GM12864 (cell line): ENCODE measurements at places on chromosomes 2 and 18.

DNA sequence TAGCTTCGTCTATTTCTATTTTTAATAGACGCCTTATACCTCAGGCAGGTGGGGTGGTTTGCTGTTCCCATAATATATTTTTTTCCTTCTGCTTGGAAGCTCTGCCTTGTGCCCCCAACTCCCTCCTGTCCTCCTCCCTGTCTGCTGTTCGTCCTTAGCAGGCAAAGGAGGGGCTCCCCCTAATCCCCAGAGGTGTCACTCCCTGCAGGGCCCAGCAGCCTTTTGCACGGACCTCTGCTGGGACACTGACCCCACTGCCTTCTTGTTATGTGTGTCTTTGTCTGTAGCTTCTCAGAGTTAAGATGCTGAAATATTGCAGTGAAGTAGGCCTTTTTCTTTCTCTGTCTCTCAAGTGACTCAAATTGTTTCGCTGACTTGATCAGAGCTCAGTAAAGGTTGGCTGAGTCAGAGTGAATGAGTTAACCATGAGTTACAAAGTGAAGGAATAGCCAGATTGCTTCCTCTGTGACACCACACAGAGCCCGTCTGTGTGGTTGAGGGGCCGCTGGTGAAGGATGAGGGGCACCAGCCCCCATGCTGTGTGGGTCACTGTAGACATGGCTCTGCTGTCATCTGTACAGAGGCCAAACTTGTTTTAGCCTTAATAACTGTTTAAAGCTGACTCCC is 47.7 kb downstream of the PRKCE start:
- DNase-seq: no peak

- DNase-seq: no peak
Observed at GRCh38 chr2:106577255-106577651, 90.1 kb downstream of the CD8B2 start.

DNA sequence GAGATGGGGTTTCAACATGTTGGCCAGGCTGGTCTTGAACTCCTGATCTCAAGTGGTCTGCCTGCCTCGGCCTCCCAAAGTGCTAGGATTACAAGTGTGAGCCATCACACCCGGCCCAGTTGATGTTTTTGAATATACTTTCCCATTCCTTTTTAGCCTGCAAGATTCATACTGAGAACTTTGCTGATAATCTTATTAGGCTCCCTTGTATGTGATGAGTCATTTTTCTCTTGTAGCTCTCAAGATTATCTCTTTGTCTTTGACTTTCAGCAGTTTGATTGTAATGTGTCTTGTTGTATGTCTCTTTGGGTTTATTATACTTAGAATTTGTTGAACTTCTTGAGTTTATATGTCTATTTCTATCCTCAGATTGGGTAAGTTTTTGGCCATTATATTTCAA is 81.4 kb downstream of the OTX1 start:
- no peak for DNase-seq

DNA sequence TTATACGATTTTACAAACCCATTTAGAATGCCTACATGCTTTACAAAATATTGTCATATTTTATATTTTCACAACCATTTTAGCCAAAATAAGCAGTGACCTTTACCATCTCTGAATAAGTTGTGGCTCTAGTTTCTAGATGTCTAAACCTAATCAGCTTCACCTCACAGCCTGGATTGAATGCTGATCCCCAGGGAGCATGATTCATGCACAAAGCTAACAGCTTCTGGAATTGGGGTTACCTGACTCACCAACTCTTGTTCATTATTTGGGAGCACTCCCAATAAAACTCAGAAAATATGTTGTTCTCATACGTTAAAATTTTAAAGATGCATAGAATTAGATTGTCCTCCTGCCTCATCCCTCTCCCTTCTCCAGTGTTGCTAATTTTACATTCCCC is 611.7 kb upstream of the NETO1 start:
- no peak for DNase-seq
